Stimulated activated CD4-positive, alpha-beta T cell treated with anti-CD3 and anti-CD28 coated beads, Interleukin-1b, Interleukin-23, amount 100 ng/mL, for 1 hour (primary cell): ENCODE measurements at places on chromosomes 6 and 20.

DNA sequence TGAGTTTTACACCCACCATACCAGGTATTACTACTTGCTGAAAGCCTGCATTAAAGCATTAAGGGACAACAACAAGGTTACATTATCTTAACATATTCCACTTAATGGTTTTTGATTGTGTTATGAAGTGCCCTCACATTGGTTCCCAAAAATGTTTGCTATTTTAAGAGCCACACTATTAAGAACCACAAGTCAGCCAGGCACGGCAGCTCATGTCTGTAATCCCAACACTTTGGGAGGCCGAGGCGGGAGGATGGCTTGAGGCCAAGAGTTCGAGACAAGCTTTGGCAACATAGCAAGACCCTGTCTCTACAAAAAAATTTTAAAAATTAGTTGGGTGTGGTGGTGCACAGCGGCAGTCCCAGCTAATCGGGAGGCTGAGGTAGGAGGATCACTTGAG lies 28.2 kb downstream of the ATXN1 start:
- DNase-seq: no peak

- no peak for DNase-seq
Measured at GRCh38 chr20:1633535-1633934, 13.7 kb upstream of the SIRPB1 start.

DNA sequence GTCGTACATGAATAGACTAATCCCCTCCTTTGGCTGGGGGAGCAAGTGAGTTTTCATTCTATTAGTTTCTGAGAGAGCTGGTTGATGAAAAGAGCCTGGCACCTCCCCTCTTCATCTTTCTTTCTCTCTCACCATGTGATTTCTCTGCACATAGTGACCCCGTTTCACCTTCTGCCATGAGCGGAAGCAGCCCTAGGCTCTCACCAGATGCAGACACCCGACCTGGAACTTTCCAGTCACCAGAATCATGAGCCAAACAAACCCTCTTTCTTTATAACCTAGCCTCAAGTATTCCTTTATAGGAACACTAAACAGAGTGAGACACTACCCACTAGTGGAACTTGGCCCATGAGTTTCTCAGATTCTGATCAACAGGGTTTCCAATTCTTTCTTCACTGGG lies 16.4 kb downstream of the OTOR start:
- no peak for DNase-seq

DNA sequence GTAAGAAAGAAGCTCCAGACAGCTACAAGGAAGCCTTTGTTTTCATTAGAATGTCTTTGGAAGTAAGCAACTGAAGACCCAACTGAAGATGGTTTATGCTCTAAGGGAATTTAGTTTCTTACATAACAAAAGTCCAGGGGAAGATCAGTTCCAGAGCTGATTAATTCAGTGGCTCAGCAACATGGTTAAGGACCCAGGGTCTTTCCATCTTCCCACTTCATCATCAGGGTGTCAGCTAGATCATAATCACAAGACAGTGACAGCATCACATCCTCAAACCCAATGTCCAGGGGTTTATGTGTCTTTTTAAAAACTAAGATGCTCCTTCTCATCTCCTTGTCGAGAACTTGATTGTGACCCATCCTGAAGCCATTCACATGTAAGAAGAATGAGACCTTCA lies 119.7 kb upstream of the PRDM1 start:
- DNase-seq: no peak

DNA sequence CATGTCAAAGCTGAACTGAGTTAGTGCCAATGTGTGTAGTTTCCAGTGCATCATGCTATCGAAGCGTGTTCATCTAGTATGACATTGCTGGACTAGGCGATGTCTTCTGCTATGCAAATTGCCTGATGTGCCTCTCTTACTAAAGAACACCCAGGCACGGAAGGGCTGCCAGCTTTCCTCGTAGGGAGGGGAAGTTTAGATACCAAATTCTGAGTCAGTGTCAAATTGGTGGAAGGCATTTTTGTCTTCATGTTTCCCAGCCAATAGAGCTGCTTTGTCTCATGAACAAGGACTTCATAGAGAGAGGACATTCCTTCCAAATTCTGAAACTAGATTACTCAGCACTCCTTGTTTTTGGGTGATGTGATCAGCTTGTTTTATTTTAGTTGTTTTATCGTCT lies 320.1 kb downstream of the BTBD3 start:
- no peak for DNase-seq

GRCh38 chr20:45037050-45037449 lies 63.9 kb downstream of the KCNS1 start:
- no peak for DNase-seq

GRCh38 chr20:60422848-60423247 lies 464.6 kb downstream of the CDH26 start:
- no peak for DNase-seq

GRCh38 chr6:31879901-31880300 lies 1.1 kb upstream of the SLC44A4 start:
- no peak for DNase-seq

GRCh38 chr6:8079126-8079525 lies 14.9 kb upstream of the BLOC1S5 start:
- no peak for DNase-seq

DNA sequence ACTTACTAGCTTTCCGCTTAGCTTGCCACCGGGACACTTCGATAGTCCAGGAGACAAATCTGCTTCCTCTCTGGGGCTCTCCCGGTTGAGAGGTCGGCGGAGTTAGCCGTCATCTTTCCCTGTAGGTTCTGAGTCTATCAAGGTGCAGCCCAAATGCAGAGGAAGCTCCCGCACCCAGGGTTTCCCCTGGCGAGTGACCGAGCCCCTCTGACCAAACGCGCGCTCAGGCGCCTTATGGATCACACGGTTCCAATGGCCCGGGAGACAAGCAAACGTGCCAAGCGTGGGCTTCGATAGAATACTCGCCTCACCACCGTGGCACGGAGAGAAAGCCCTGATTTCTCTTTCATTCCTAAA lies 15.8 kb upstream of the FOXC1 start:
- DNase-seq: no peak

GRCh38 chr6:9126878-9127560 lies 691.7 kb upstream of the SLC35B3 start:
- DNase-seq: no peak

GRCh38 chr6:36350681-36351571 lies 14.2 kb upstream of the BNIP5 start:
- DNase-seq: no peak

GRCh38 chr6:154356113-154356512 lies 490 bp downstream of the IPCEF1 start:
- DNase-seq: no peak

GRCh38 chr20:50190251-50191064 lies at the start of gene CEBPB:
CEBPB (plus strand) TSS chr20:50190830; CDS start chr20:50191034, 204 bp downstream.
- DNase-seq: peak; percentile 70

DNA sequence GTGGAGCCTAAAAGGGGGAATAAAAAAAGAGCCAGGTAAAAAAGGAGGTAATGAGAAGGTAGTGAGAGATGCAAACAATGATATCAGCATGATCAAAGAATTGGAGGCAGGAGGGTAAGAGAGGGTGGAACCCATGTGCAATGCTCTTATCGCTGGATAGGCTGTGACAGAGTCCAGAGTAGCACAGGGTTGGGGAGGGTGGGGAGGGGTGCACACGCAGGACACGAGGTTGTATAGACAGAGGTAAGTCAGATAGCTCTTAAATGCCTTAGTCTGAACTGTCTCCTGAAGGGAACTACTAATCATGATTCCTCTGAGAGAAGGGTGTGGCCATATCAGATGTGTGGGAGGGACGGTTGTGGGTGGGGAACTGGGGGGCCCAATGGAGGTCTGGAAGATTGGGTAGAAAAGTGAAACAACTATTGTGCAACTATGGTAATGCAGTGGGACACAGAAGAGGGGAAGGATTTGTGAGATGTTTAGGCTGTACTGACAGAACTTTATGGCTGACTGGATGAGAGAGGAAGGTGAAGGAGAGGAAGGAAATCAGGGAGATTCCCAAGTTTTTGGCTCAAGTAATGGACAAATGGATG lies 354.8 kb downstream of the BTBD9 start:
- DNase-seq: no peak

- DNase-seq: no peak
Measured at GRCh38 chr20:2365091-2365490, 15.6 kb upstream of the TGM6 start.

- DNase-seq: no peak
Measured at GRCh38 chr6:125094563-125094962, 59.0 kb upstream of the TPD52L1 start.
